Activated CD4-positive, alpha-beta T cell treated with anti-CD3 and anti-CD28 coated beads for 4 hours (primary cell): ENCODE measurements at places on chromosomes 2 and 18.
A peak's percentile ranks its signal among the peaks of the same experiment; 100 is the strongest.

GRCh38 chr2:19886261-19886660, 15.5 kb downstream of the TTC32 start:
- DNase-seq = no peak

DNA sequence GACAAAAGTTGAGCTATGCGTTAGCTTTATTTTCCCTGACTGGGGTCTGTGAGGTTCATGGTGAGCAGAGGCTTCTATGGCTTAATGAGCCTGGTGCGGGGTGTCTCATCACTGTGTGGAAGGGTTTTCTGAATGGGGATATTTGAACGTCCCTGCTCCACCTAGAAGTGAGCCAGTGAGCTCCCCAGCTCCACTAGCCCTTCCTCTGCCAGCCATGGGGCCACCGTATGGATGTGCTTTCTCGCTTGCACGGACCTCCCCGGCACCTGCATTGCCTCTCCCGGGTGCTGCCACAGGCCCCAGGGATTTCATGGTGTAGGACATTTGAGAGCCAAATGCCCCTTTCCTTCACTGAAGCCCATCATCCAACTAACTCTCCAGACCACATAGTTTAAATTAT, 37.8 kb downstream of the CYP26B1 start:
- DNase-seq = no peak

- peak; percentile 67 for DNase-seq
Measured at GRCh38 chr2:157443795-157444640, at the start of gene CYTIP. CYTIP (minus strand) TSS chr2:157444089; CDS start chr2:157444020, 69 bp downstream.

- DNase-seq = no peak
Measured at GRCh38 chr2:218583983-218584850, 15.6 kb downstream of the CNOT9 start.

DNA sequence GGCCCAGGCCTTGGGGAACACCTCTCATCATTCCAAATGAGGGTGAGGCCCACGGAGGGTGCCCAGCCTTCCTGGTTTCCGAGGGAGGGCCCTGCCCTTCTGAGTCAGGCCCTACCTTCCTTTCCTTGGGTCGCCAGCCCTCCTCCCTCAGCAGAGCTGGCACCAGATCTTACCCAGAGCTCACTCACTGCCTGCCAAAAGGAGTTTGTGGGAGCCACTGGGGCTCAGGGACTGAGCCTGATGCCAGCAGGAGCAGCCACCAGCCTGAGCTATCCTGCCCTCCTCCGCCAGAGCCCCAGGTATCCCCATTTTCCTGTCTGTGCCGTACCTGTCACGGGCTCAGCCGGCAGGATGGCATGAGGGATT, 64.1 kb downstream of the NRP2 start:
- no peak for DNase-seq

GRCh38 chr2:70986499-70987189, 8.0 kb downstream of the TEX261 start:
- no peak for DNase-seq

DNA sequence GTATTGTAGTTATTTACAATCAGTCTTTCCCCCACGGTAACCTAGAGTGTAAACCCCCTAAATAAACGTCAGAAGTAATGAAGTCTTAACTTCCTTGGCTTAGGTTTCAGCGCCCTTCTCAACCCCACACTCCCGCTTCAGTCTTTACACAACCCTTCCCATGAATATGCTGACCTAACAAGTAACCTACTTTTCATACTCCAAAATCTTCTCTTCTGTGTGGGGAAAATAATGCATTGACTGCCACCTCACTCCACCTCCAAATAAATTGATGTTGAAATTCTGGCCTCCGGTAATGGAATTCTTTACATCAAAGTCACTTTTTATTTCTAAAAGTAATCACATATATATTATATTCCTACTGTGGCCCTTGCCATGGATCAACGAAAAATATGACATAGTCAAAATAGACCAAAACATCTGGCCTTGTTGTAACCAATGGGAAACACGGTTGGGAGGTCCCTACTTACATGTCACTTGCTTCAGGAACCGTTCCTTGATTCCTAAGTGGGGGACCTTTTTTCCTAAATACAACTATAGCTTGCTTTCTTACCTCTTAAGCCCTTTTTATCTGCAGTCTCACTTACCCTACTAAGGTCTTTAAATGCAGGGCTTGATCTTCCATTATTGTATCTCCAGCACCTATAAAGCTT, 961 bp downstream of the GEN1 start:
- no peak for DNase-seq

DNA sequence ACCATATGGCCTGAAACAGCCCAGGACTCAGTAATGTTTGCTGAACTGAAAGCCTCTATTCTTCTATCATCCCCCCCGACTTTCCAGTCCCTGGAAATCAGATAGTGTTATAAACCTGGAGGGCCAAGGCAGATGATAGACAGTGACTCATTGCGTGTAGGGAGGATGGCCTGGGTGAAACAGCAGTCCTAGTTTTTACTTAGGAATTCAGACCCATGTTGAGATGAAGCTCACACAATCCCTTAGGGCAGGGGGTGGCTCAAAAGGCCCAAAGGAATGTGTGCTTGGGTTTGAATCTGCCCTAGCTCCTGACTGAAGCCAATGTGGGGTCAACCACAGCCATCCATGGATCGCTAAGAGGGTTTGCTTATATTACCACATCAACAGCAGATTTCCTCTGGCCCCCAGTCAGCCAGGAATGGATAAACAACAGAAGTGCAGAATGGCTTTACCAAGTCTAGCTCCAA, 43.9 kb upstream of the STPG4 start:
- no peak for DNase-seq

GRCh38 chr18:6145645-6146306, 250.5 kb upstream of the TMEM200C start:
- no peak for DNase-seq

- DNase-seq = no peak
Measured at GRCh38 chr18:63306819-63307550, 12.6 kb downstream of the BCL2 start.

DNA sequence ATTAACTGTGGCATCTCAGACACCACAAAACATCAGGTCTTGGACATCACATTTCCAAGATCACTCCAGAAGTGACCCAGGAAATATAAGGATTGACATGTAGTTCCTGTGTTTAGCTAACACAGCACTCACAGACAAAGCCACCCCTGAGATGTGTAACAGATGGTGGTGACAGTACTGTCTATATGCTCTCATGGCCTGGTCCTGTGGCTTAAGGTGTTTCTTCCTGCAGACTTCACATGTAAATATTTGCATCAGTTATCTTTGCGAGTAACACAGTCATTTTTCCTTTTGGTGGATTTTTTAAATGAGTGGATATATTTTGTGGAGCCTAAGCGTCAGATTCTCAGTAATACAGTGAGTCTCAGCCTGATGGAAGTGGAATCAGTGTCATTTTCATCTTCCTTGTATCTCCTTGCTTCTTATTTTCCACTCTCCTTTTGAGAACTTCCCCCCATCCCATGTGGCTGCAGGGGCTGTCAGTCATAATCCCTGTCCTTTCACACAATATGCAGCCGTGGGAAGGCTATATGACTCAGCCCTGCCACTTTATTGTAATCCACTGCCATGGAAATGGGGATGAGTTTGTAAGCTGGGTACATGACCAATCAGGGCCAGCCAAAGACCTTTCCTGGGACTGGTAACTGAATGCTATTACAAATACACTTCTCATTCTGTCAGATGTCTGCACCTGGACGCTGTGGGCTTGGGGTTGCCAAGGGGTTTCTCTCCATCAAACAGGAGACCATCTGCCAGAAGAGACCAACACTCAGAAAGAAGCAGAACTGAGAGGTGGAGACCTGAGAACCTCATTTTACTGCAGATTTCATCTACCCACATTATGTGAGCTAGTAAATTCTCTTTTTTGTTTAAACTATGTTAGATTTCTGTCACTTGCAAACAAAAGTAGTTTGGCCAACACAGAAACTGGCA, 74.3 kb downstream of the ICOS start:
- no peak for DNase-seq
